Hematopoietic multipotent progenitor cell (in vitro differentiated cells): ENCODE measurements at places on chromosomes 12 and 14. TPM values are rescaled to one million over a fixed set of nuclear protein-coding genes. Genes with fewer than 3 reads are reported as not detected.

DNA sequence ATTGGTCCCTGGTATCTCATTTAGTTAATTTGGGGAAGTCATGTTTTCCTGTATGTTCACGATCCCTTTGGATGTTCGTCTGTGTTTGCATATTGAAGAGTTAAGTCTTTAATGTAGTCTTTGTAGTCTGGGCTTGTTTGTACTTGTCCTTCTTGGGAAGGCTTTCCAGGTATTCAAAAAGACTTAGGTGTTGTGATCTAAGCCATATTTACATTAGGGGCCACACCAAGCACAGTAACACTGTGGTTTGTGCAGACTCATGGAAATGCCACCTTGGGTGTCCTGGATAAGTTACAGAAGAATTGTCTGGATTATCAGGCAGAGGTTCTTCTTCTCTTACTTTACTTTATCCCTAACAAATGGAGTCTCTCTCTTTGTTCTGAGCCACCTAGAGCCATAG, 380.3 kb downstream of the CCER1 start:
- no peak for DNase-seq

DNA sequence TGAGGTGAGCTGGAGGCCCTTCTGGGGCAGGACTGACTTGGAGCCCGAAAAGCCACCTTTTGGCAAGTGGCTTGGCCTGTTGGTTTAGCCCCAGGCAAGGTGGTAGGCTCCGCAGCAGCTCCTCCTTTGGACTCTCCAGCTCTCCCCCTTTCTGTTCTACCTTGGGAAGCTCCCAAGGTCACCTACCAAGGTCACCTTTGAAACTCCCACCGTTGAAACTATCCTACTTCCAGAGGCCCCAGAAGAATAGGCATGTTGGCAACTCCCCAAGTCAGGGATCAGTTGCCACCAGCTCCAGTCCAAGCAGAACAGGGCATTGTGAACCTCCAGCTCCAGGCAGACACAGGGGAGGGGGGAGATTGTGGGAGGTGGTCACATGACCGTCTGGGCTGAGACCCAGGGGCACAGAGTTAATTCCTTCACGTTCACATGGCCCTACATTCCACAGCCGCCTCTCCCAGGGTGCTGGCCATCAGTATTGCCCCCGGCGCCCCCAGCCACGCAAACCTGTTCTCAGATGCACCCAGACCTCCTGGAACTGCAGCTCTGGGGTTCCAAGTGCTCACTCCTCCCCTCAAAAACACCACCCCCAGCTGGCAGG, 14.4 kb downstream of the IRF2BPL start:
- DNase-seq: no peak

DNA sequence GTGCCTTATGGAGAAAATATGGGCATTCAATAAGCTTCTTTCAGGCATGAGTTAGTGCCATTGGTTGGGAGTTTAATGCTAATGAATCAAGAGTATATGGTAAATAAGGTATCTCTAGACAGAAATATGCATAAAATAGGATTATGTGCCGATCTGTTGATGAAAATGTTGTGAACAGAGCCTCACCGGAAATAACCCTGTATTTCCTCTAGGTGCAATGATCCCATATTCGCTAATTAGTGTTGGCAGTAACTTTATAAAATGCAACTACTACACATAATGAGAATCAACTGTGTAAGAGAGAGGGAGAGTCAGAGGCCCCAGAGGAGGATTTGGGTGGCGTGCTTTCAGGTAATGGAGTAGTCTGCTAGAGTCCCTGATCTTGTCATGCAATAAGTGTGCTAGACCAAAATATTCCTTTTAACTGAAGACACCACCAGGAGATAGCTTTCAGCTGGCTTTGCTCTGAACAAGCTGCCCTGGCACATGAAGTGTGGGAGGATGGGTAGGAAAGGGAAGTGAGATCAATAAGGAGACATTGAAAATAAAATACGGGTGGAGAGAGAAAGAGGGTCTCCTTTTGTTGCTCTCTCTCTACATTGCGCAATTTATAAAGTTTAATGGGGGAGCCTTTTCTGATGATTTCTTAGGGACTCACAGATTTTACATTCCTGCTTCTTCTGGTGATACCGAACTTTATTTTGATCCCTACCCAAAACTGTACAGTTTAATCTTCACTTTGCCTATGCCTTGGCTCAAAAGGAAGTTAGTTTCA, 68.6 kb upstream of the PLXNC1 start:
- no peak for DNase-seq

DNA sequence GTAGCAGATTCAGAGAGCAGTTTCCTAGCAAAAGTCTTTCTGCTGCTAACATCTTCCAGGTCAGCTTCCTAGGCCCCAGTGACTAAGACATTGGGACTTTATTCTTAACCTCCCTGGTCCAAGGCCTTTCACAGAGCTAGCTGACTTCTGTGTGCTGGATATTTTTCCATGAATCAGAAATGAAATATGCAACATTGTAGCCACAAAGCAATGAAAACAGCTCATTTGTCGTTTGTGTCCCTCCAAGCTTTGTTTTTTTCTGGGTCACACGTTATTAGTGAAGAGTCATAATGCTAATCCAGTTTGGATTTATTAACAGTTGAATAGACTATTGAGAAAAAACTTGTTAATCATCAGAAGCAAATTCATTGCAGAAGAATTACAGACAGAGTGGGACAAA, 82.4 kb downstream of the ARF6 start:
- DNase-seq: no peak

GRCh38 chr14:63209160-63209559, 4.9 kb downstream of the RHOJ start:
- no peak for DNase-seq

TROAP gene
- 2.2 TPM for total RNA-seq

DNA sequence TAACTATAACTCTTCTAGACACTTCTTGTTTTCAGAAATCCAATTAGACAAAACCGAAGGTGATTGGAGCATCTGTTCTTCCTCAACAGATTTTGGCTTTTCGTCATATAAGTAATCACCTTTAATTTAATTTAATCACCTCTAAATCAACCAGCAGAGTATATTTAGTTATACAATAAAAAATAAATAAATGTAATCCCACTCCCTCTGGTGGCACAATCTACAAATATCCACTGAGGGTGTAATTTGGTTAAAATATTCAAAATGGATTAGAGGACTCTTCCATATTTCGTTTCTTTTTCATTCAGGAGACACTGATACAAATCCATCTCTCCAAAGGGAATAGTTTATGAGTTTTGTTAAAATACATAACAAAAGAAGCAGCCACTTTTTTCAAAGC, 18.3 kb upstream of the SLC35F4 start:
- no peak for DNase-seq

- DNase-seq: no peak
These were observed 26.3 kb upstream of the CPM start for GRCh38 chr12:68959143-68959858.

DNA sequence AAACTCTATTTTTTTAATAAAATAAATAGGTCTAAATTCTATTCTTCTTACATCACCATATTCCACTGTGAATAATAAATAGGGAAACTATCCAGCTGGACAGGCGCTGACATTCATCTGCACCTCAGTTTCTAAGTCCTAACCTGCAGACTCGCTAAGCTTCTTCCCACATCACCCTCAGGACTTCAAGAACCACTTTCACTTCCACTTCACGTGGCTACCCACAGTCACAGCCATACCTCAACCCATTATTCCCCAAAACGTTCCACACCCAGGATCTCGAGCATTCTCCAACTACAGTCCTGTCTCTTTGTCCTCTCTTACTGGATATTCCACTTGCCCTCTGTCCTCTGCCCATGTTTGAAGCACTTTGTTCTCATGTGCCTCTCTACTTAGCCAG, 71.1 kb downstream of the C2CD5 start:
- DNase-seq: no peak

GRCh38 chr12:48119834-48120195, 651 bp downstream of the PFKM start:
- no peak for DNase-seq

GRCh38 chr12:64304571-64304970, 82.5 kb upstream of the KICS2 start:
- DNase-seq: no peak

DNA sequence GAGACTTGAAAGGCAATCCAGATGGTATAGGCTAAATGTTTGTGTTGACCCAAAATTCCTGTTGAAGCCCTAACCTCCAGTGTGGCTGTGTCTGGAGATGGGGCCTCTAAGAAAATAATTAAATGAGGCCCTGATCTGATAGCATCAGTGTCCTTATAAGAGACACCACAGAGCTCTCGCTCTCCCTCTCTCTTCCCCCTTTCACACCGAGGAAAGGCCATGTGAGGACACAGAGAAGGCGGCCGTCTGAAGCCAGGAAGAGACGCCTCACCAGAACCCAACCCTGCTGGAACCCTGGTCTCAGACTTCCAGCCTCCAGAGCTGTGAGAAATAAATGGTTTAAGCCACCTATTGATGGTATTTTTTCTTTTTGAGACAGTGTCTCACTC, 87.5 kb downstream of the SCARB1 start:
- no peak for DNase-seq

- DNase-seq: no peak
These were observed 429.1 kb downstream of the DAD1 start for GRCh38 chr14:22159957-22160356.

- no peak for DNase-seq
These were observed 5.8 kb downstream of the TRIP11 start for GRCh38 chr14:92033906-92034687.

- no peak for DNase-seq
These were observed 11.1 kb upstream of the PIP4K2C start for GRCh38 chr12:57579677-57580465.

DNA sequence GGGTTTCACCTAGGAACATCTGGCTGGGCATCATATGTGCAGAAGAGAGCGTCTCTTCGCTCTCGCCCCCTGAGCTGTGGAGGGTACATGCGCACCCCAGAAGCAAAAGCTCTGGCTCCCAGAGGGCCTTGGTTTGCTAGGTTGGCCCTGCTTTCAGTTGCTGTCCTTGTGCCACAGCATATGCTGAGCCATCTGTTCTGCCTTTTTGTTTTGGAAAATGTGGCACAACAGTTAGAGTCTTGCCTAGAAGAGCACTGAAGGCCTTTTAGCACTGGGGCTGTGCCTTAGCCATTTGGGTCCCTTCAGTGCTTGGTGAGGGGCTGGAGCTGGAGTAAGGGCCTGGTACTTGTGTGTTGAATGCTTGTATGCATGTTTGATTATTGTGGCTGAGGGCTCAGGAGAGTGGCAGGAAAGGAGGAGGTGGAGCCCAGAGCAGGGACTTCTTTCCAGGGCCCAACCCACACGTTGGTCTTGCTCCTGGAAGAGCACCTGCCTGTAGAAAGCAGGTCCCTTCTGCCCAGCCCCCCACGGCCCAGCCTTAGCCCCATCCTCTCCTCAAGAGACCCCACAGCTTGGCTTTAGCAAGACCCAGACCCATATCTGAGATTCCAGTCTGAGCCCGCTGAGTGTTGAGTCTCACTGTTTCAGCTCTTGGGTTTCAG, 113.7 kb downstream of the SLC25A47 start:
- no peak for DNase-seq

- DNase-seq: peak; percentile 81
These were observed 311.2 kb downstream of the DUSP6 start for GRCh38 chr12:89041078-89041477.

DNA sequence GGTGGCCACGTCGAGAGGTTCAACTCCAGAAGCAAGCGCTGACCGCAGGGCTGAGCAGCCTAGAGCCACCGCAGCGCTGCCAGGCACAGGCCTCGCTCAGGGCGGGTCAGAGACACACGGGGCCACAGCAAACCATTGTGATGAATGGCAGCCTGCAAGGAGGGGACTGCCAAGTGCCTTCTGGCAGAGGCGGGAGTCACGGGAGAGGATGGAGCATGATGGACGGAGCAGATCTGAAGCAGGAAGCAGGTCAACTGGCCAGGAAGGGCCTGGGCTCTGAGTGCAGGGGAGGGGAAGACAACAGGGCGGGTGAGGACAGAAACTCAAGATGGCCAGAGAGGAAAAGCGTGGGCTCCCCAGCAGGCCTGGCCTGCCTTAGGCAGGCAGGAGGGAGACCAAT, 49.8 kb downstream of the CDC42BPB start:
- DNase-seq: no peak

CLEC7A gene
- total RNA-seq: 2.4 TPM

ZDHHC22 gene
- not detected for total RNA-seq

COCH gene
- total RNA-seq: 2.2 TPM

- no peak for DNase-seq
These were observed 516 bp downstream of the ANKRD9 start for GRCh38 chr14:102508774-102509745.

CLEC4D gene
- under 0.01 TPM for total RNA-seq

EPYC gene
- total RNA-seq: not detected

DNA sequence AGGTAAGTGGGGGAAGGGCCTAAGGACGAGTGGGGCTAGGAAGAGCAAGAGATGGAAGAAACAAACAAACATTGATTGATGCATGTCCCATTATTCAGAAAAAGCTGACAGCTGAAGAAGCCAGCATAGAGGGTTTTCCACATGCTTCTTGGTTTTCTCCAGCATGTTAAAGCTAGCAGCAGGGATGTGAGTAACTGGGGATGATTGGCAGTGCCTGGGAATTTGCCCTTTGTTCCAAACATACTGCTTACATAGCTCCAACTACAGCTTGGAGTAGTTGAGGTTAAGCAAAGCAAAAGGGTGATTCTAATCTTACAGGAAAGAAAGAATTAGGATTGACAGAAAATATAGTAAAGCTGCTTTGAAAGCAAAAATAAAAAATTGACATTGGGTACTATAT, 68.0 kb upstream of the IFNG-AS1 start:
- no peak for DNase-seq

DNA sequence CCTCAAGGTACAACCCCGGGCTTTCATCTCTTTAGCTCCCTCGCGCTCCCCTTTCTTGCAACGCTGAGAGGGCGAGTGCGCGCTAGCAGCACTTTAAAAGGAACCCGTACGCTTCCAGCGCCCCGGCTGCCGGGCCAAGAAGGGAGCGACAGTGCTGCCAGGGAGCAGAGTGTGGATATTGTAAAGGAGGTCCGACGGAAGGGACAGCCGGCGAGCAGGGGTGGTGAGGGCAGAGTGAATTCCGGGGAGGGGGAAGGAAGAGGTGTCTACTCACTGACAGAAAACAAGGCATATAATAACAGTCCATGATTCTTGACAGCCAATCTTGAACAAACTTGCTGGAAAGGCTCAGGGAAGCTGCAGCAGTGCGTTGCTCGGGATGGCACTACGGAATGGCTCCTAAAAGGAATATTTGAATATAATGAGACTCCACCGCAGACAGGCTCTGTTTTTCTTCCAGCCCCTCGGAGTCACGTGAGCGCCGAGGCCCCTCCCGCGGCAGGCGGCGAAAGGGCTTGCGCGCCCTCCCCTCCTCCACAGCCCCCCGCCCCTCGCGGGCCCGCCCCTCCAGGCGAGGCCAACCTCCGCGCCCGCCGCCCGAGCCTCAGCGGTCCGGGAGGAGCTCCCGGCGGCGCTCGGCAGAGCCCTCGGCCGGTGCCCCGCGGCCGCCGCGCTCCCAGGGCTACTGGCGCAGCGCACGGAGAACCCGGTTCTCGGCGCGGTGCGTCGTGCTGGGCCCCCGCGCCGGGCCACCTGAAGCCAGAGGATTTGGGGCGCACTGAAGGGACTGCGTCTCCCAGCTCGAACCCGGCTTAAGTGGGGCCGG, 3.4 kb downstream of the BMP4 start:
- peak; percentile 46 for DNase-seq

RHOJ gene
- not detected for total RNA-seq

TRAF3 gene
- total RNA-seq: 10.5 TPM

RPS6KL1 gene
- total RNA-seq: 8.3 TPM

TSPAN9 gene
- total RNA-seq: 0.54 TPM

METTL25 gene
- 7.3 TPM for total RNA-seq

GRCh38 chr14:65228956-65229747, 126.8 kb upstream of the MAX start:
- no peak for DNase-seq

GRCh38 chr12:43480591-43480990, 71.4 kb downstream of the ADAMTS20 start:
- no peak for DNase-seq
